ENCODE measurements at places on chromosomes 16 and 17.

GRCh38 chr16:86476956-86477534, 33.3 kb upstream of the FOXF1 start:
- DNase-seq: peak; percentile 15

- DNase-seq: no peak
These were observed 37.1 kb downstream of the SPACA3 start for GRCh38 chr17:33028778-33029177.

DNA sequence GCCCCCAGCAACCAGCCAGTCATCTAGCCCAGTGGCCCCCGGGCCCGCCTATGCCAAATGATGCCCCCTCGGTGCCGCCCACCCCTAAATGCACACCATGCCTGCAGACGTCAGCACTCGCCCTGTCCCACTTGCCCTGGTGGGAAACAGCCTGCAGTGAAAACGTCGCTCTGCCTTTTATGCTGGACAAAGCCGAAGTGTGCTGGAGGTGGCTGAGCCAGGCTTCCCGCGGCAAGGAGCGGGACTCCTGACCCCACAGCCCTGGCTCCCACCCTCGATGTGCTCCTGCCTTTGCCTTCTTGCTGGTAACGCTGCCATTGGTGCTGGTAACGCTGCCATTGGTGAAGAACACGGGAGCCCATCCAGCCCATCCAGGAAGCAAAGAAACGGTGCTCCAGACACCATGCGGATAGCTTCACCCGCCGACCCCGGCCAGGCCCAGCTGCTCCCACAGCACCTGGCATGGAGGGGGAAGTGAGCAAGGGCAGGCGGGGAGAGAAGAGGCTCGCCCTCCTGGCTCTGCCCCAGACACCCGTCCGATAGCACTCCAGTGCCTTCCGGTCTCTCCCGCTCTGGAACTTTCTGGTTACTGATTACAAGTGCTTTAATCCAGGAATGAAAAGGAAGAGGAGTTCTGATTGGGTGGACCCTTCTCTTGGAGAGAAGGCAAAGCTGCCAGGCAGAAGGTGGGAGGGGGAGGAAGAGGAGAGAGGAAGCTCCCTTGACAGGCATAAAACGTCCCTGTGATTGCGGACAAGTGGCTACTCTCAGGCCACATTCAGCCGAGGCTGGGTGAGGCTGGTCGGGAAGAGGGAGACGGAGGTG, 4.0 kb upstream of the BAIAP2 start:
- no peak for DNase-seq

DNA sequence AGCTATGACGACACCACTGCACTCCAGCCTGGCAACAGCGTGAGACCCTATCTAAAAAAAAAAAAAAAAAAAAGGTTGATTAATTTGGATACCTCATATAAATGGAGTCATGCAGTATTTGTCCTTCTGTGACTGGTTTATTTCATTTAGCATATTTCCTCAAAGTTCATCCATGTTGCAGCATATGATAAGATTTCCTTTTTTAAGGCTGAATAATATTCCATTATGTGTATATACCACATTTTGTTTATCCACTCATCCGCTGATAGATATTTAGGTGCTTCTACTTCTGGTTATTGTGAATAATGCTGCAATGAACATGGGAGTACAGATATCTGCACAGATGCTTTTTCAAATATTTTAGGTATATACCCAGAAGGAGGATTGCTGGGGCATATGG, 43.3 kb upstream of the TMC5 start:
- no peak for DNase-seq

GRCh38 chr17:51817955-51818354, 340.6 kb downstream of the CA10 start:
- no peak for DNase-seq

- DNase-seq: no peak
These were observed 8.2 kb upstream of the CCDC154 start for GRCh38 chr16:1452530-1452929.

DNA sequence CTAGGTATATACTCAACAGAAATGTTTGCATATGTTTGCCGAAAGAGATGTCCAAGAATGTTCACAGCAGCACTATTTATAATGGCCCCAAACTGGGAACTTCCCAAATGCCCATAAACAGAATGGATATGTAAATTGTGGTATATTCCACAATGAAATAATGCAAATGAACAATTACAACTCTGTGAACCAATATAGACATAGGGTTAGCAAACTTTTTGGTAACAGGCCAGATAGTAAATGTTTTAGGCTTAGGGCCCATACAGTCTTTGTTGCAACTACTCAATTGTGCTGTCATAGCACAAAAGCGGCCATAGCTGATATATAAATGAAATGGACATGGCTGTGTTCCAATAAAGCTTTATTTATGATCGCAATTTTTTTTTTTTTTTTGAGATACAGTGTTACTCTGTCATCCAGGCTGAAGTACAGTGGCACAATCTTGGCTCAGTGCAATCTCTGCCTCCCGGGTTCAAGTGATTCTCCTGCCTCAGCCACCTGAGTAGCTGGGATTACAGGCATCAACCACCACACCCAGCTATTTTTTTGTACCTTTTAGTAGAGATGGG, 16.5 kb downstream of the XYLT1 start:
- DNase-seq: no peak

GRCh38 chr17:80668375-80669148, 123.9 kb downstream of the RPTOR start:
- DNase-seq: no peak

GRCh38 chr17:7440113-7440833, 961 bp downstream of the FGF11 start:
- peak; percentile 72 for DNase-seq

DNA sequence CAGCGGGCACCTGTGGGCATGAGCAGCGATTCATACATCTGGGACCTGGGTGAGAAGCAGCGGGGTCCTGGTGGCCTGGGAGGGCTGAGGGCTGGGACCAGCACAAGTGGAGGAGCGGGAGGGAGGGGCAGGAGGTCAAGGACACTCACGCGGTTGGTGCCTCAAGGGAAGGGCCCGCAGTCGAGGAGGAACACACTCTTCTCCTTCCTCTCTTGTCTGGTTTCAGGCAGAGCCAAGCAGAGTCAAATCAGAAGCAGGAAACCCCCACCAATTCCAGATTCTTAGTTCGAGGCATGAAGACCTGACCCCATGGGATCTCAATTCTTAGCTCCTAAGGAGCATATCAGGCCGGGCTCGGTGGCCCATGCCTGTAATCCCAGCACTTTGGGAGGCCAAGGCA, 15.7 kb downstream of the DNAI2 start:
- DNase-seq: no peak

- DNase-seq: no peak
These were observed 46.7 kb downstream of the RTN4RL1 start for GRCh38 chr17:1978396-1978949.

DNA sequence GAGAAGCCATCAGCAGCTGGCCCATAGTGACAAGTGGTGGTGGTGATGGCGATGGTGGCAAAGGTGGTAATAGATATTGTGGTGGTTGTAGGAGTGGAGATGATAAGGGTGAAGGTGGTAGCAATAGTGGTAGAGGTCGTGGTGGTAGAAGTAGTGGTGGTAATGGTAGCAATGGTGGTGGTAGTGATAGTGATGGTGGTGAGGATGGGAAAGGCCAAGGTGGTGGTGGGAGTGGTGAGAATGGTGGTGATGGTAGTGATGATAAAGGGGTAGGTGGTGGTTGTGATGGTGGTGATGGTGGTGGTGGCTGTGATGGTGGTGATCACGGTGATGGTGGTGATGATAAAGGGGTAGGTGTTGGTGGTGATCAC, 13.1 kb downstream of the CDH5 start:
- DNase-seq: no peak

GRCh38 chr17:79574108-79574507, 36.7 kb downstream of the RBFOX3 start:
- no peak for DNase-seq
